ENCODE measurements at places on chromosomes 7 and 10. TPM values are rescaled to one million over a fixed set of nuclear protein-coding genes. Genes with fewer than 3 reads are reported as not detected.

GRCh38 chr10:98150544-98150943 is 16.1 kb downstream of the R3HCC1L start:
- DNase-seq = no peak

- no peak for DNase-seq
These were observed 164.8 kb upstream of the CDK1 start for GRCh38 chr10:60613434-60613833.

- DNase-seq = no peak
These were observed 247.0 kb upstream of the MKI67 start for GRCh38 chr10:128373071-128373749.

DNA sequence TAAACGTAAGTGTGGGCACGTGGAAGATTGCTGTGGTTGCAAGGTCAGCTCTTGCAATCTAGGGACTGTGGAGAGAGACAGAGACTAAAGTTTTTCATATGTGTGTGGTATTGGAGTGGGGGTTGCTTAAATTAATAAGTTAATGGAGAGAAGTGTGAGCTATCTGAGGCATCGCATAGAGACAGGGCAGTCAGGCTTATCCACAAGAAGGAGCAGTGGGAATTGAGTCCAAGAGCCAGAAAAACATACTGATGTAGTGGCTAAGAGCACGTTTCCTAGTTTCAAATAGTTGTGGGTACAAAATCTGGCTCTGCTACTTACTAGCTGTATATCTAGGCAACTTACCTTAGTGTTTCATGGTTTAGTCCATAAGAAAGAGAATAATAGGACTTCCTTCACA is 65.8 kb downstream of the SORCS3 start:
- no peak for DNase-seq

GRCh38 chr10:48742891-48743860 is 58.5 kb downstream of the WDFY4 start:
- DNase-seq = no peak

- no peak for DNase-seq
These were observed 15.8 kb downstream of the BCL7B start for GRCh38 chr7:73541722-73542121.

DNA sequence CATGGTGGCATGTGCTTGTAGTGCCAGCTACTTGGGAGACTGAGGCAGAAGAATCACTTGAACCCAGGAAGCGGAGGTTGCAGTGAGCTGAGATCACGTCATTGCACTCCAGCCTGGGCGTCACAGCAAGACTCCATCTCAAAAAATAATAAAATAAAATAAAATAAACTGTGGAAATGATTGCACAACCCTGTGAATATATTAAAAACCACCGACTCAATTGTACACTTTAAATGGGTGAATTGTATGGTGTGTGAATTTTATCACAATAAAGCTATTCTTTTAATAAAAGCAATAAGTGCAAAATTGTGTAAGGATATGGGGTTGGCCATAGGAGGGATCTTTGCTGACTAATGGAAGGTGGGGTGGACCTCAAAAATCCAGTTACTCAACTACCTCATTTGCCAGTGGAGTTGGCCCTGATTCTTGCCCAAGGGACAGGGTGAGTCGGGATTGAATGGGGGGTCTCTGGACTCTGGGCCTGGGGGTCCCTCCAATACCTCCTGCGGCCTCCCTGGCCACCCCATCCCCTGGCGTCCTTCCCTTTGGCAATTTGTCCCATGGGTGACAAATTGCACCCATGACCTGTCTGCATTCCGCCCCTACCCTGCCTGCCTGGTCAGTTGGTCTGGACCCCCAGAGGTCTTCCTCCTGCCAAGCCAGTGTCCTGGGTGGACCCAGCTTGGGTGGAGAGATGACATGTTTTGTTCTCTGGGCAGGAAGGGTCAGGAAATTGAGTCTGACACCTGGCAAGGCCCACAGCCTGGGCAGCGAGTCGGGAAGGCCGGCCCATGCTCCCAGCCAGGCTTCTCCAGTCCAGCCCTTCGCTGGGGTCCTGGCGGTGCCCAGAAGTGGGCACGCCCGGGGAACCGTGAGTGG is 61.7 kb upstream of the ELN start:
- peak; percentile 34 for DNase-seq

DNA sequence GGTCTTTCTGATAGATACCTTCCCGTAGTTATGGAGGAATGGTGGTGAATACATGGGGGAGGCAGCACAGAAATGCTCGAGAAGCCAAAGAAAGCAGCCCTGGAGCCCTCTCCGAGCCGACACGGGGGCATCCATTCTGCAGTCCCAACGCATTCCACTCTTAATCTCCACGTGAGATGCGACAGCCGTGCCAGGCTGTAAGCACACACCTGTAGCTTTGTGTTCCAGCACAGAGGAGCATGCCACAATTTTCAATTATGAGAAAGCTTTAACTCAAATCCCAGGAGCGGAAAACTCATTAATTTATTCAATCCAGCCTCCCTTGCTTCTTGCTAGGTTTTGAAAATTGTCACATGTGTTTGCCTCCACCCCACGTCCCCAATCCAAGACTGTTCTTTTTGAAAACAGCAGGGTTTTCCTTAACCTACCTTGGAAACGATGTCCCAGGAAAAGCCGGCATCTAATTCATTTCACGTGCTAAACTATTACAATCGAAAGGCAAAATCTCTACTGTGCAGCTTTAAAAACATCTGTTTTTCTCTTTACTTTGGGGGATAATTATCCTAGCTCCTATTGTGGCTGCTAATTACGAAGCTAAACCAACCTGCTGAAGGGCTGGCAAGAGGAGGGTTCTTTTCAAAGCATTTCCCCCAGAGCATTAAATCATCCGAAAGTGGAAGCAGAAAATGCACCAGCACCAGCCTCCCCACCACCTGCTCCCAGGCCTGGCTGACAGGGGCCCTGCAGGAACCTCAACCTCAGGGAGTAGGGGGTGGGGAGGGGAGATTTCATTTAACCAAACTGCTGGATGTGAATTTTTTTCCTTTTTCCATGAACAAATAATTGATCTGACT is 56.0 kb upstream of the CHST15 start:
- no peak for DNase-seq

DNA sequence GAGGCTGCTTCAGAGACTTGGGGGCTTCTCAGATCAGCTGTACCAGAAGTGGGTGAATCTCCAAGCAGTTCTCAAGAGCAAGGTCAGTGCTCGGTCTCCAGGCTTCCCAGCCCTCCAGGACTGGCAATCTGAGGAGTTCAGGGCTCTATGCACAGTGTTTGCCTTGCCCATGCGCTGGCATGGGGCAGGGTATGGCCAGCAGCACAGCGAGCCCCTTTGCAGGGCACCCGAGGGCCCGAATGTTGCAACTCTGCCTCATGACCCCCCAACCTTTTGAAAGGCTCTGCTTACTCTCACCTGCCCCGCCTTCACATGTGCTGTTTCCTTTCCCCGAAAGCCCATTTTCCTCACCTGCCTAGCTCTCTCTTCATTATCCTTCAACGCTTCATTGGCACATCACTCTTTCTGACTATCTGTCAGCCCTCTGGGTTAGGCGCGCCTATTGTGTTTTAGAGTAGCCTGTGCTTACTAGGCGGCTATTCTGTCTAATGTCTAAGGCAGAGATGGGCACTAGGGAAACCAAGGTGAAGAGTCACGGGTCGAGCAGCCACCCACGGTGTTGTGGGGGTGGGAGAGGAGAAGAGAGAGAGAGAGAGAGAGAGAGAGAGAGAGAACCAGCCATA is 83.6 kb downstream of the WDFY4 start:
- DNase-seq = no peak

- DNase-seq = no peak
These were observed 206.3 kb upstream of the KLF14 start for GRCh38 chr7:130940326-130940725.

GRCh38 chr7:154390961-154391360 is 338.8 kb downstream of the DPP6 start:
- DNase-seq = no peak

GRCh38 chr10:35827783-35828182 is 185.7 kb upstream of the FZD8 start:
- no peak for DNase-seq

GRCh38 chr7:95427914-95428516 is 6.8 kb downstream of the PON2 start:
- no peak for DNase-seq

Gene SSC4D
- 0.42 TPM for total RNA-seq

Gene FAM13C
- 4.5 TPM for total RNA-seq

Gene INSIG1
- 64.8 TPM for total RNA-seq

Gene SMKR1
- total RNA-seq = 1.9 TPM

Gene ADAM22
- total RNA-seq = 0.67 TPM

Gene THAP5
- total RNA-seq = 31.5 TPM

Gene DENND2A
- total RNA-seq = 0.17 TPM

Gene NME8
- not detected for total RNA-seq

Gene RBM20
- total RNA-seq = 0.17 TPM

Measured in mammary epithelial cell (primary cell).